ENCODE measurements at places on chromosomes 7 and 10.

- peak; percentile 18 for DNase-seq
Measured at GRCh38 chr7:90708841-90709317, 112.8 kb downstream of the CDK14 start.

DNA sequence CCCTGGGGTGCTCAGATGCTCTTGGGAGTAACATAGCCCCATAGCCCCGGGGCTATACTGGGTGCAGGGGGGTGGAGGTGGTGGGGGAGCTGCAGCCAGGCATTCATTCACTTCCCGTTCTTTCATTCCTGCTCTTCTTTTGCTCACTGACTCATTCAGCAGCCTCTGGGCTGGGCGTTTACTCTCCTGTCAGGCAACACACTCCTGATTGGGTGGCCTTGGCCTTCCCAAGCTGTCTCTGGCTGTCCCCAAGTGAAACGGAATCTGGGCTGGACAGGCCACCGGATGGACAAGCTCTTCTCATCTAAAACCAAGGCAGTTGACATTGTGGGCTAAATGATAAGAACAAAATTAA lies 34.6 kb downstream of the CHST3 start:
- no peak for DNase-seq

GRCh38 chr10:23976275-23976674 lies 232.7 kb upstream of the KIAA1217 start:
- no peak for DNase-seq

DNA sequence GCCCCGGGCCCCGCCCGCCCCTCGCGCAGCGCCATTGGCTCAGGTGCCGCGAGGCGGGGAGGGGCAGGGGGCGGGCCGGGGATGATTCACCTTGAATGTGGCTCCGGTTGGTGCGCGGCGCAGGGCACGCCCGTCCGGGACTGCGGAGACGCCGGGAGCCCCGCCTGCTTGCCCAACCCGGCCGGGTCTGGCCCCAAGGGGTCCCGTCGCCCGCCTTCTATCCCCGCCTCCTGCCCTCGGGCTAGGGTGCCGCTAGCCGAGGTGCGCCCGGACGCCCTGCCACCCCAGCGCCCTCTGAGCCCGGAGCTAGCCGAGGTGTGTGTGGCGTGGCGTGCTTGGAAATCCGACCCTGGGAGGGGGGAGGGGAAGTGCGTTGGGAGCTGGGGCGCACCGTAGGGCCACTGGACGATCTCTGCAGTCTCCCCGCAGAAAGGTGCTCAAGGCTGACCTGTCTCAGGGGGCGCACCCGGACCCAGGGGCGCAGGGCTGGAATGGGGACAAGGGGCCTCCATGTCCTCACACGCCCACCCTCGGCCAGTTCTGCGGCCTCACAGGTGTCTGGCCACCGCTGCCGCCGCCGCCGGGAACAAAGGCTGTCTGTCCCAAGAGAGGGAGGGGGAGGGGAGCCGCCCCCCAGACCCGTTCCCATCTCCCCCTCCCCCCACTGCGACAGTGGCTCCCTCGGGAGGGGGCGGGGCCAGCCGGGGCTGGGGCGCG lies 168.9 kb downstream of the NRF1 start:
- DNase-seq, result no peak

DNA sequence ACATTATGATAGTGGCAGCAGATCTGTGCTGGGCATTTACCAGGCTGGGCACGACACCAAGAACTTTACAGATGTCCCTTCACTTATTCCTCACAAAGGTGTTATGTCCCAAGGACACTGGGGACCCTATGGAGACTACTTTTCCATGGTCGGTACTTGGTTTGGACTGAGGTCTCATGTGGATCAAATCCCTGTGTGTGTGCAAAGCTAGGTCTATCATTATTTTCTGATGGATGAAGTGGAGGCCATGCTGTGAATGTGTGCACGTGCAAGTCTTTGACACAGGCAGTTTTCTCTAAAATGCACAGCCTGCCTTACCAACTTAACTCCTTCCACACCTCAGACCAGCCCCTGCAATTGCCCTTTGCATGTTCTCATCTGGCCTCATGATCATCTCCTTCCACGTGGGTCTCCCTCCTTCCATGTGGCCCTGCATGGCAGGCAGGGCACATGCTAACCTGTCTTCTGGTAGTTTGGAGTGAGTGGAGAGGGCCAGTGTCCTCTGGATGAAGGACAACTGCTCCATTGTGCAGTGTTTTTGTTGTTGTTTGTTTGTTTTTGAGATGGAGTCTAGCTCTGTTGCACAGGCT lies 16.0 kb upstream of the ZNF273 start:
- no peak for DNase-seq

- DNase-seq, result no peak
Measured at GRCh38 chr10:14889318-14889717, 10.7 kb downstream of the SUV39H2 start.

DNA sequence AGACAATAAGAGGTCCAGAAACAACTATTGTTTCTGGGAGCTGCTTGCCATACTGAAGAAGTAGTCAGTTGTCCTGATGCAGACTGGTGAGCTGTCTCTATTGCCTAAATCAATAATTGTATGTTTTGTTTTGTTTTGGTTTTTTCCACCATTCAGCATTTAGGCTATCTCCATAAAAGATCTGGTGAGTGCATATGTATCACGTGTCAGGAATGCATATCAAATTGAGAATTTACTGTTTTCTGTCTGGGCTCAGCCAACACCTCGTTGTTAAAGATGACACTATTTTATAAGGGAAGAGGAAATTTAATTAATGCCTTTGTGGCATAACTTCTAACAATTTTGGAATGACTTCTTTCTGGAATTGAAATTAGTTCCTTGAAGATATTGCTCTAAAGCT lies 66.2 kb downstream of the SORCS1 start:
- no peak for DNase-seq

- no peak for DNase-seq
Measured at GRCh38 chr7:38870147-38870546, 38.8 kb downstream of the VPS41 start.

DNA sequence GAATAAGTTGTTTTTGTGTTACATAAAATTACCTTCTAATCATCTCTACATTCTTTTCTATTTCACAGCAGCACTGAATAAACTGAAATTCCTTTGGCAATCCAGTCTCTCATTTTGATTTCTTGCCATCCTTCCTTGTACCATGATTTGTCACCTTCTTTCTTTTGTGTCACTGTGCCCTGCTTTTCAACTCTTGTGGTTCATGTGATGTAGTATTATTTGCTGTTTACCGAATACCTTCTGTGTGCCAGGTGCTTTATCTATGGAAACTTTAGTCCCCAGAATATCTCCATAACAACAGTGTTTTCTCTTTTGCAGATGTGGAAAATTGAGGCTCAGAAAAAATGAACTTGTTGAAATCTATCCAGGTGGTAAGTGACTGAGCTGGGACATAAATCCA lies 220.3 kb downstream of the STK31 start:
- no peak for DNase-seq

DNA sequence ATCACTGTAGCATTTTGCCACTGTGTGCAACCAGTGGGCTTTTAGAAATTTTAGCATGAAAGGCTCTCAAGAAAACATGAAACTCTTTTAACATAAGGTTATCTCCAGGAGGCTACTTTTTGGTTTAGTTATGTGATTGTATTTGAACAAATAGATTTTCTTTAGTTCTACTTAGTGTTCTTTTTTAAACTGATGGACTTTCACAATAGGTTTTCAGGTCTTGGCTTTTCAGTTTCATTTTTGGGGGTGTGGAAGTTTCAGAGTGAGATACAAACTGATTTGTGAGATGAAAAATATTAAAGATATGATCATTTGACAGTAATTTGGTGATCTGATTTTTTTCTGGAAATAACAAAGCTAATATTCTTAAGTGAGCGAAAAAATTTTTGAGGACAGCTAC lies 344.1 kb downstream of the PHF14 start:
- DNase-seq, result no peak

GRCh38 chr10:23157239-23157681 lies 34.9 kb upstream of the PTF1A start:
- no peak for DNase-seq

- peak; percentile 57 for DNase-seq
Measured at GRCh38 chr7:150357270-150357669, 11.4 kb upstream of the REPIN1 start.

DNA sequence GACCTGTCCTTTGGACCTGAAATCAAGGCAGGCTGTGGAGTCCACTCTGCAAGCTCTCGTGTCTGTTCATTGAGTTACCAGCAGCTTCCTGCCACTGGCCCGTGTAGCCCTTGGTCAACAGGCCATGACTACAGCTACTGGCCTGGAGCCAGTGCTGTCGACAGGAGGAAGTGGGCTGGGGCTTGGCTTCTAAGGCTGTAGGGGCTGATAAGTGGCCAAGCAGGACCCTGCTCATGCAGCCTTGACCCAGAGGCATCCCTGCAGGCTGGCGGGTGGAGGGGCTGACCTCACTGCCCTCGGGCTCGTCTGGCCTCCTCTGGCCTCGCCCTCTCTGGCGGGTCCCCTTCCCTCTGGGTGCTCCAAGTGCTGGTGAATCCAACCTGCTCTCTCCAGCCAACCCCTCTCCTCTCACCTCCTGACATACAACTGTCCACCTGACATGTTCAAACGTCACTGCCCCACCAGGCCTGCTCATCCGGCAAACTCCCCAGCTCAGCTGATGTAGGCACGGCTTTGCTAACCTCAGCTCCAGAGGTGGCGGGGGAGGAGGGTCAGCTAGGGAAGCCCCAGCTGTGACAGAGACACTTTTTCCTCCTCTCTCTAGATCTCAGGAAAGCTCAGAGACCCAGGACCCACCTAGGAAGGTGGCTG lies 188.6 kb upstream of the LYZL2 start:
- DNase-seq, result peak; percentile 55

DNA sequence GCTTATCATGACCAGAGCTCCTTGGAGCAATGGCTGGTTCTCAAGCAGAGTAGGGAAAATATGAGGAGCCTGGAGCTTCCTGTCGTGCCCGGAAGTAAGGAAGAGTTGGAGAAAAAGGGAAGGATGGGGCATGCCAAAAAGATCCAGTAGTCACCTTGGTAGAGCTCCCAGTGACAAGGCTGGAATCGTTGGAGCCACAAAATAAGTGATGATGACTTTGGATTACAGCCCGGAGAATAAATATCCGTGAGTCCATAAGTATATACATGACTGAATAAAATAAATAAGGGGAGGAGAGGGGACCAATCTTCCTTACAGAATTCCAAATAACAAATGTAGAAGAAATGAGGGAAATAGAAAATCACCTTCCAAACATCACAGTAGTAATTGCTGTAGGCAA lies 29.3 kb downstream of the LMTK2 start:
- DNase-seq, result no peak

DNA sequence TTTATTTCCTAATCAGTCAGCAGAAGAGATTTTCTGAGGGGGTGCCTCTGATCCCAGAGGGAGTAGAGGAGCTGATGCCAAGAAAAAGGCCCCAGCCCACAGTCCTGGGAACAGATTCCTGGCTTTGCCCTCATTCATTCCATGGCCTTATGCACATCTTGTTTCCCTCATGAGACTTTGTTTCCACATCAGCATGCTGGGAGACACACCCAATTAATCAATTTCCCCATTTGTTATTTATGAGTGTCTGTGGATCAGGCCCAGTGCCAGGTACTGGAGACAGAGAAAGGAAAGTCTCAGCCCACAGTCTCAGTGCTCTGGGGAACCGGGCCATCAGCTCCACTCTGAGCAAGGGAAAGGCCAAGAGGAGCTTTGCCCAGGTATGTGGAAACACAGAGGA lies 496.2 kb upstream of the ZMIZ1 start:
- no peak for DNase-seq

DNA sequence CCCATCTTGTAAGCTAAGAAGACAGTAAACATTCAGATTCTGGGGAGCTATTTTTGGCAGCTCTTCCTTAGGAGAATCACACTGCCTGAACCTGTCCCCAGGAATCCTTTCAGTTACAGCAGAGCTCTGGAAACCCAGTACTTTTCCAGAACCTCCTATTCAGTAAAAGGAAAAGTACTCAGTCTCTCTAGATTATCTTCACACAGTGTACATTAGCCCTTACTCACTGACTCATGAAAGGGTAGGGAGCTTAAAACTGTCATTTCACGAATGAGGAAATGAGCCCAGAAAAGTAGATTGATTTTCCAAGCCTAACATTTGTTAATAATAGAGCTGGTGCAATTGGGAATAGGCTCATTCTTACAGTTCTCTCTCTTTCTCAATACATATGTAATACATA lies 3.9 kb upstream of the CNNM1 start:
- DNase-seq, result peak; percentile 0

- DNase-seq, result no peak
Measured at GRCh38 chr10:69506834-69507713, 55.8 kb downstream of the TSPAN15 start.

DNA sequence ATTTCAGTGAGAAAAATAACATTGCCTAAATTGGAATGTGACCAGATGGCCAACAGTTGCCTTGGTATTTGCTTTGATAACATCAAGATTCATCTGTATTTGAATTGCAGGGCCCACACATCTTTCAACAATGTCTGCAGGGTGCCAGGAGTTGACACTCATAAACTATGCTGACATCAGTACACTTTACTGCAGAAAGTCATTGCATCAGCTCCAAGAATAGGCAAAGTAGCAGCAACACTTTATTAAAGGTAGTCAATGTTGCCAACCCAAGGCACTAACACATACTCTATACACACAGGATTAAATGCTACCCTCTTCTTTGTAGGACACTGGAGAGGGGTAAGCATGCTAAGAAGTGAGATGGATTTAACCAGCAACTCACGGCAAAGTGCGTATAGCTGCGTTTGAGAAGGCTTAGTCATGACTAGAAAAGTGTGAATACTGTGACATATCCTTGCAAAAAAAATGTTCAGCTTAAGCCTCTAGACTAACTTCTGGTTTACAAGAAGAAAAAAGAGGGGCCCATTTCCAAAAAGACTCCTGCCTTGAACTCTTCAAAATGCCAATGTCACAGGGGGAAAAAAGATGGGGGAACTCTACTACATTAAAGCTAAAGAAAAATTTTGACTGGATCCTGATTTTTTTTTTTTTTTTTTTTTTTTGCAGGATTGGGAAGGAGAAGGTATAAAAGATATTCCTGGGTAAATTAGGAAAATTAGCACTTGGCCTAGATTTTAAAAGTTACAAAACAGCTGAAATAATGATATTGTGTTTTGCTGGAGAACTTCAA lies 2.2 kb downstream of the BBIP1 start:
- no peak for DNase-seq

GRCh38 chr10:20354166-20354565 lies 537.9 kb downstream of the PLXDC2 start:
- DNase-seq, result no peak

- peak; percentile 43 for DNase-seq
Measured at GRCh38 chr7:77757589-77757988, 40.6 kb downstream of the TMEM60 start.

DNA sequence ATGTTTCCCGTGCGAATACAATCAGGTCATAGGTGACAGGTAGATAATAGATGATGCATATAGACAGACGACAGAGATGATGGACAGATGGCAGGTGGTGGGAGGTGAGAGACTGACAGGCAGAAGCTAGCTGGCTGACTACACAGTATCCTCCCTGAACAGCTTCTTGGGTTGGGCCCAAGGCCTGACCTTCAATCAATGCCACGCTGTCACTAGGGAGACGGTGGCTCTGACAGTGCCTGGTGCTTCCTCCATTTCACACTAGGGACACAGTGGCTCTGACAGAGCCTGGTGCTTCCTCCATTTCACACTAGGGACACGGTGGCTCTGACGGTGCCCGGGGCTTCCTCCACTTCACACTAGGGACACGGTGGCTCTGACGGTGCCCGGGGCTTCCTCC lies 200.1 kb downstream of the DIP2C start:
- no peak for DNase-seq

GRCh38 chr7:17105701-17106100 lies 192.8 kb upstream of the AHR start:
- no peak for DNase-seq
